ENCODE measurements at places on chromosomes 4 and X.
A peak's percentile ranks its signal among the peaks of the same experiment; 100 is the strongest.

DNA sequence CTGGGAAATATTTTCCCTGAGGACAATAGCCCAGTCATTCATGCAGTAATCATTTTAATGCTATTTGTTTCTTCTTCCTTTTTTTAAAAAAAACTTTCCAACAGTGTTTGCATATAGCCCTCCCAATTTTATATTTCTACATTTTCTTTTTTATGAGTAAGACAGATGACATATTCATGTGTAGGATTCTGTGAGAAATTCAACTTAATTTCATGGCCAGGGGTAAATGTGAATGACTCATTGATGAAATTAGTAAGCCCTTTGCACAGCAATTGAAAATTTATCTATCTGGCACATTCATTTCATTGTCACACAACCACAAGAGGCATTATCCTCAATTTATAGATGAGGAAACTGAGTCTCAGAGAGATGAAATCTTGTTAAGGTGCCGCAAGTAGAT is 13.7 kb upstream of the SMIM20 start:
- DNase-seq: peak; percentile 27

DNA sequence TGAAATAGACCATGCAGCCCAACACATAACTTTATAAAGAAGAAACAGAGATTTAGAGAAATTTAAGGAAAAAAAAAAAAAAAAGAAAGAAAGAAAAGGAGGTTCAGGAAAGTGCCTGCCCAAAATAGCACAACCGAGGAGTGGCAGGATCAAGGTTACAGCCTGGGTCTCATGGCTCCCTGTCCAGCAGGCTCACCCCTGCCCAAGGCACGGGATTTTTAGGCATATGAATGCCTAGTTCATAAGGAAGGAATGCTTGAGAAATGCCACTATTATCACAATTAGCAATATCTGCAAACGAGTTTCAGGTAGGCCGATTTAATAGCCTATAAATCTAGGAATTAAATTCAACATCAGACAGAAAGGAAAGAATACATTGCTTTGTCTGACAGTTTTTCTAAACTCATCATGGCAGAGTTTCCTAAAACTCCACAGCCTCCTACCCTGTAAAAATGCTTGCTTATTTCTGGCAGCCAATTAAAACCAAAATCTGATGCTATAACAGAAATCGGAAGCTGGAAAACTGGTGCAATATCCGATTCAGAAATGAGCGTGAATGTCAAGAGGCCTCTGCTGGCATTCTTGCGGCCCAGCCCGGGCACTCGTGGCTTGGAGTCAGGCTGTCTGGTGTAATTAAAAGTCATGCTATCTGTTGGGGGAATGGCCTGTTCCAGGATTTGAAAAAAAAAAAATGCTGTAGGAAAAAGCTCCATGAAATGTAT is 63.5 kb downstream of the GEMIN8 start:
- DNase-seq: peak; percentile 91

GRCh38 chrX:41733939-41734338 is 10.0 kb downstream of the GPR82 start:
- DNase-seq: no peak

DNA sequence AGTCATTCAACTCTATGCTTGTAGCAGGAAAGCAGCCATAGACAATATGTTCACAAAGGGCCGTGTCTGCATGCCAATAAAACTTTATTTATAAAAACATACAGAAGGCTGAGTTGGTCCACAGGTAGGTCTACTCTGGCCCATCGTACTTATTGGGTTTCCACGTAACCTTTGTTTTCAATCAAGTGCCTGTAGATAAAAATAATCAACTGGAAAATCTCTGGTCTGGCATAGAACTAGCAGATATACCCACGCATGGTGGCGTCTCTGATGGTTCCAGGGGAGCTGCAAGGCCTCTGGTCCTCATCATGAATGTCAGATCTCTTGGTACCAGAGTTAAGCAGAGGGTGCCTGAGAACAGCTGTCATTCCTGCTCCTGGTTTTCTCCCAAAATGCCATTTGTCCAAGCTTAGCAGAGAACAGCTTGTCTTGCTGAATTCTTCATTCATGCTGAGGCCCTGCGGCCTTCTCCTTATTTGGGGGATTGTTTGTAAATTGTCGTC is 31.4 kb upstream of the JAKMIP1 start:
- DNase-seq: no peak

DNA sequence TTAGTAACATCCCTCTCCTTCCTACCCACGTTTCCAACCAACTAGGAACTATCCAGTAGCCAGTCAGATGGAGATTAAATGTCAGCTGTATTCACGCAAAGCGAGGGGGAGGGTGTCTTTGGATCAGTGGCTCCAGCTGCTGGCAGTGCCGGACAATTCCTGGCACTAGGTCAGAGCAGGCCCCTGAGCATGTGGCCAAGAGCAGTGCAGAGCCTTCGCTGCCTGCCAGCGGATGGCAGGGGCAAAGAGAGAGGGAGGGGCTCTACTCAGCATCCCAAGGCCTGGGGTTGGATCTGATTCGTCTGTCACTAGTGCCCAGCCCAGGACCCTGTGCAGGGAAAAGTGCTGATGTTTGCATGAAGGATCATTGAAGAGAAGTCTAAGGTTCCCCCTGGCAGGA is 28.7 kb upstream of the JAKMIP1 start:
- no peak for DNase-seq
